ENCODE measurements at places on chromosomes 7 and 10. TPM values are rescaled to one million over a fixed set of nuclear protein-coding genes. Genes with fewer than 3 reads are reported as not detected.

DNA sequence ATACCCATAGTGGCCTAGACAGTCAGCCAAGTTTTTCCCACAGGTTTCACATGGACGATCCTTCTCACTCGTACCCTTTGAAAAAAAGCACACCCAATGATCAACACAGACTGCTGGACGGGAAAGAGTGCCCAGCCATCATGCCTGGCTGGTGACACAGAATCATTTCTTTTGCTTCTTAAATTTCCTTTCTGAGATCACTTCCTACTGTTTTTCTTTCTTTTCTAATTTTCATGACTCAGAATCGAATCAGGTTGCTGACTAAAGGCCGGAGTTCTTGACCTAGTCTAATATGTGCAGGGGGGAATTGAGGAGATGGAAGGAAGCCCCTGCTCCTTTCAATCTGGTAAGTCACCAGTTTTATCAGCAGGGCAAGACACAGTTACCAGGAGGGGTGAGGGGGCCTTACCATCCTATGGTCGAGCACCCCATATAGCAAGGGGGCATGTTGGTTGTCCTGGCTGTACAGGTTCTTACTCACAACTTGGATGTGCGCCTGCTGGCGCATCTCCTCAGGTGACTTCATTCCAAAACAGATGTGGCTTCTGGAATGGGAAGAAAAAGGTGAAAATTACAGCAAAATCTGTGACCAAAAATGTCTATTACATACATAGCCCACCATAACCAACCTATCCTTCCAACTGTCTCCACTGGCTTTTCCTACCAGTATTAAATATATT lies 3.5 kb downstream of the POLR3A start:
- H3K36me3 ChIP-seq = no peaks in the 10 kb centered on the region
- H3K27me3 ChIP-seq = peaks cover 2% of the 10 kb centered on the region
- no peak for DNase-seq
- H3K4me1 ChIP-seq = peaks cover 5% of the 10 kb centered on the region

Gene CCAR1
- total RNA-seq = 85.5 TPM

GRCh38 chr7:88003581-88003980 lies 69.5 kb downstream of the ADAM22 start:
- H3K27me3 ChIP-seq = no peaks in the 10 kb centered on the region
- peaks cover 8% of the 10 kb centered on the region for H3K4me1 ChIP-seq

Gene ACTL6B
- 95.2 TPM for total RNA-seq

Gene FOXP2
- total RNA-seq = 72.1 TPM

Gene JCAD
- total RNA-seq = 0.32 TPM

Gene CYP3A5
- not detected for total RNA-seq
